ENCODE measurements at places on chromosomes 1 and 21.
A peak's percentile ranks its signal among the peaks of the same experiment; 100 is the strongest.

DNA sequence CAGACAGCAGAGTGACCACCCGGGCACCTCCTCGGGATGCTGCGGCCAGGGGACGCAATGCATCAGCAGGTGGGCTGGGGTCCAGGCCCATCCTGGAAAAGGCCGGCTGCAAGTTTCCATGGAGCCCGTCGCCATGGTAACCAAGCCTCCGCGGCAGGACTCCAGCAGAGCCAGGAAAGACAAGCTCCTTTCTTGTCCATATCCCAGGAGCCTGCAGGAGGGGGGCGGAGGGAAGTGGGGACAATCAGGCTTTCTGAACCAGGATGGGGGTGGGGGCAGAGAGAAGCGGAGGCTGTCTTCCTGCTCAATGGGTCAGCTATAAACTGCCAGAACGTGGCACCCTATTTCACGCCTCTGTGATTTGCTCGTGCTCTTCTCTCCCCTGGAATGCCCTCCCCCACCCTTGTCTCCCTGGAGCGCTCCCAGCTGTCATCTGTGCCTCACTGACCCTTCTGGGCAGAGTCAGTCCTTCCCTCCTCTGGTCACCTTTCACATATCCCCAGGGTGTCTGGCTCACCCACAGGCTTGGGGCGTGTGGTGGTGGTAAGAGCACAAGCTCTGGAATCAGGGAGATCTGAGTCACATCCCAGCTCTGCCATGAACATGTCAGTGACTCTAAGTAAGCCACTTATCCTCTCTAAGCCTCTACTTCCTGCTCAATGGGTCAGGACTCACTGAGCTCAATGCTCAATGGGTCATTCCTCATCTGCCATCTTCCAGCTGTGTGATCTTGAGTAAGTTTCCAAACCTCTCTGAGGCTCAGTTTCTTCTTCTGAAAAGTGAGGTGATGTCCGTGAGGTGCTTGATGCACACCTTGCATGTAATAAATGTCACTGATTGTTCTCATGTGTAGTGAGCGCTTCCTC lies 58.9 kb upstream of the LAPTM5 start:
- no peak for DNase-seq

GRCh38 chr1:13766592-13767564 lies 66.9 kb downstream of the PRDM2 start:
- DNase-seq = no peak

GRCh38 chr1:24201941-24202440 lies 14.9 kb upstream of the IFNLR1 start:
- no peak for DNase-seq

GRCh38 chr1:62012836-62013235 lies 181.8 kb upstream of the L1TD1 start:
- no peak for DNase-seq

DNA sequence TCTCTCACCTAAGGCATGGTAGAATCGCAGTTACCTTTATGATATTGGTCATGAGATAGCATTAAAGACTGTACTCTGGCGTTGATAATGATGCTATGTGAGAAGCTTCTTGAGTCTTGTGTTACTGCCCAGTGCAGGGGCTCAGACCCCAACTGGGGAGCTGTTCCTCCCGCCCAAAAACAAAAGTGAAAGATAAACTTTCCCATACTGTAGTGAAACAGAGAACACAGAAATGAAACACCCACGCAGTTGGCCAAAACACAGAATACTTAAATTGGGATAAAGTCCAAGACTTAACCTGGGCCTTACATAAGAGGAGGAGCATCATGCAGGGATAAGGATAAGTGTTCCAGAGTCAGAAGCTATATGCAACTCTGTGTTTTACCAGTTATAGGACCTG lies 130.6 kb downstream of the HHIPL2 start:
- DNase-seq = no peak

DNA sequence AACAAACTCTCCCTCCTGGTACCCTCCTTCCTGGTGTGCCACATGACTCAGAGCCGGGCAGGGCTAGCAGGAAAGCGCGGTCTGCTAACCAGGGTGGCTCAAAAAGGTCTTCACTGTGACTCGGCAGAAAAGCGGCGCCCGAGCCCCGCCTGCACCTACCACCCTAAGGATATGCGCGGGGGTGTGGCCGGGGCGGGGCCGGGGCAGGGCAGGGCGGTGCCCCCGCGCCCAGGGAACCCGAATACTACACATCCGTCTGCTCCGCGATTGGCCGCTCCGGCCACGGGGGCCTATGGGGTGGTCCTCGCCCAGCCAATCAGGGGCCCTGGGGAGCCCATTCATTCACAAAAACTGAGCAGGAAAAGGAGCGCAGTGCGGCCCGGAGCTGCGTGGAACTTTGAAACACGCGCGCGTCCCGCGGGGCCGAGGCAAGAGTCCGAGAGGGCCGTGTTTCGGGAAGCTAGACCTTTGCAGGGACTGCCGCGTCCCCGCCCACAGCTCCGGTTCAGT lies 1.7 kb downstream of the LRP8 start:
- peak; percentile 90 for DNase-seq

DNA sequence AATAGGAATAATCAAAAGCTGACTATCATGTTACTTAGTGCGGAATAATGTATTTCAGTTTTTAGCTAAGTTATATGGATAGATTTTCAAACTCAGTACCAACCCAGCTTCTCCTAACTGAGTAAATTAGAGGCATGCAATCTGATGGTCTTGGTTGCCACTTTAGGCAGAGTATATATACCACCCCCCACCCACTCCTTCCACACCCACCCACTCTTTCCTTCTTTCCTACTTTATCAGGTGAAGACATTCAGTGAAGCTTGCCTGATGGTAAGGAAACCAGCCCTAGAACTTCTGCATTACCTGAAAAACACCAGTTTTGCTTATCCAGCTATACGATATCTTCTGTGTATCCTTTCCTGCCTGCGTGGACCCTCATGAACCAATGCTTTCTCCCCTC lies 36.3 kb downstream of the DAP3 start:
- no peak for DNase-seq

DNA sequence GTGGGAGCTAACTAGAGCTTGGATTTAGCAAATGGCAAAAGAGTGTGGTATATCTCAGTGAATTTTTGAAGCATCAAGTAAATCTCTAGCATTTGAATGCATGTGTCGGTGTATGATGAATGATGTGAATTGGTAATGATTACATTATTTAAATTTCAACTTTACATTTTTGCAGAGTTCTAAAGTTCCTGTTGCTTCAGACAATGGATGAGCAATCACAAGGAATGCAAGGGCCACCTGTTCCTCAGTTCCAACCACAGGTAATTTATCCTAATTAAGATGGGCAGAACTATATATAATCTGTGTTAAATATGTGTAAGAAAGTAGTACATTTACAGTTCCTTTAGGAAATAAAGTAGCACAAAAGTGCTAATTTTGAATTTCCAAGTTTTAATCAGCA lies 75.6 kb downstream of the NEK7 start:
- DNase-seq = no peak

DNA sequence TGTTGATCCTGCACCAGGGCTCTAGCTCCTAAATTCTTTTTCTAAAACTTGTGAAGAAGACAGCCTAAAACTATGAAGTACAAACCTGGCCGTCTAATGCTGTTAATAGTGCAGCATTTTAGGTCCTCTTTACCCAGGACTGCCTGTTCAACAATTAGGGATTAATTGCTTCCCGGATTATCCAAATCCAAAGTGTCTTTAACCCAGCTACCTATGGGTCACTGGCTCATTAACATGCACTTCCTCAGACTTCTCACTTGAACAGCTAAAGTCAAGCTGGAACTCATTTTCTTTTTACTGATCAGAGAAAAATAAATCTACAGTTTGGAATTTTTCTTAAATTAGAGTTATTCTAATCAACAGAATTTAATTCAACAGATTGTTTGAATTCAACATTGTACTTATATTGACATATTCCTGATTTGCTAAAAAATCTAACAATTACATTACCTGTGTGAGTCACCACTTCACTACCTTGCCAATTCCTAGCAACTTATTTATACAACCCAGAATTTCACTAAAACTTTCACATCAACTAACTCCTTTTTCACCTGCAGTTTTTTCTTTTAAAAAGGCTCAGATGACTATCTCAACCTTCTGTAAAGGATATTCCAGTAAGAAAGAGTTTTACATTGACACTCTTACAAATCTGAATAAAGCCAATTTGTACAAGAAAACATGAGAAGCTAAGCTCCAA lies 3.3 kb downstream of the HNRNPU start:
- DNase-seq = no peak

- DNase-seq = no peak
Measured at GRCh38 chr1:67749844-67750690, 65.1 kb downstream of the GADD45A start.

- no peak for DNase-seq
Measured at GRCh38 chr21:38329162-38329561, 72.4 kb downstream of the KCNJ15 start.

DNA sequence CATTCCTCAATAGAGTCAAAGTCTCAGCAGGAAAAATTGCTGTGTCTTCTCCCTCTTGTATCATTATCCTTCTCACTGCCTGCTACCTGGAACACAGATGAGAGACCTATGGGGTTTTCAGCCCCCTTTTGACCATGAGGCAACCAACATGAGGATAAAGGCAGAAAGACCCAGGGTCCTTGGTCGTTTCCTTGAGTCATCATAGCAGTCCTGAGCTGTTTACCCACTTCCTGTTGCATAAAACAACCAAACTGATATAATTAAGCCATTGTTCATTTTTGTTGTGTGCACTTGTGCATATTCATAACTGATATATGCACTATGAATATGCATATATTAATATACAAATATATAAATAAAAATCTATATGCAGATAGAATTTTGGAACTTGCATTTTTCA lies 188.3 kb upstream of the MAP1LC3C start:
- no peak for DNase-seq

GRCh38 chr1:117534995-117535467 lies 70.8 kb upstream of the TENT5C start:
- no peak for DNase-seq

DNA sequence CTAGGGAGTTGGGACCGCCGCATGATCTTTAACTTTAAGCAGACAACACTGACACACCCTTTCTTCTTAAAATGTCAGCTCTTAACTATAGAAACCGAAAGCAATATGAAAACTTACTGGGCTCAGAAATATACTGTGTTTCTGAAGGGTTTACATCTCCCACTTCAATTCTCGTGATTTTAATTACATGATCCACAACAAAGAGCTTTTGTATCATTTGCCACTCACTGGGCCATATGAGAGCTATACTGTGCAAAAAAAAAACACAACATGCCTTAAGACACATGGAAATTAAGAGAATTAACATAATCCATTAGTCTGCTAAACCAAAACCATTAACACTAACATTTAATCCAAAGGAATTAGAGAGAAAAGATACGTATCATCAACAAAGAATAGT lies 35.0 kb upstream of the RAP1GAP start:
- DNase-seq = no peak

GRCh38 chr1:231896806-231897205 lies 270.2 kb downstream of the DISC1 start:
- DNase-seq = no peak

DNA sequence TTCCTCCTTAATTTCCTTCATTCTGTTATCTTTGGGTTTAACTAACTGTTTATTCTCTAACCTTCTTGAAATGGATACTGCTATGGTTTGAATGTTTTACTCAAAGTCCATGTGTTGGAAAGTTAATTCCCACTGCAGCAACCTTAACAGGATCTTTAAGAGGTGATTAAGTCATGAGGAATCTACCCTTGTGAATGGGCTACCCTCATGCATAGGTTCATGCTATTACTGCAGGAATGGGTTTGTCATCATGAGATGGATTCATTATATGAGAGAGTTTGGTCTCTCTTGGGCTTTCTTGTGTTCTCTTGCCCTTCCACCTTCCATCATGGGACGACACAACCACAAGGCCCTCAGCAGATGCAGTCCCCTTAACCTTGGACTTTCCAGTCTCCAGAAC lies 516.9 kb downstream of the ADGRL2 start:
- no peak for DNase-seq

- DNase-seq = no peak
Measured at GRCh38 chr1:23178950-23179349, 10.3 kb upstream of the LUZP1 start.

DNA sequence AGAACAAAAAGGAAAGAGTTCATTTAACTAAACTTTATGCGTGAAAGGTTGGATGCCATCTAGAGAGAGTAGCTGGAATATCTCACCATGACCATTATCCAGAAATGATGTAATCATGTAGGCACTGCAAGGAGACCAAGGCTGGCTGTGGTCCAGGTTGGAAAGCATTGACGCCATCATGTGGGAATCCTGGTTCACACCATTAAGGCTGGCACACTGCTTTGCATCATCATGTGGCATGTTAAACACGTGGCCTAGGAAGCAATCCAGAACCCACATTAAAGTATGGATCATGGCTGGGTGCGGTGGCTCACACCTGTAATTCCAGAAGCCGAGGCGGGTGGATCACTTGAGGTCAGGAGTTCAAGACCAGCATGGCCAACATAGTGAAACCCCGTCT lies 4.3 kb downstream of the ADAMTS1 start:
- no peak for DNase-seq

- DNase-seq = no peak
Measured at GRCh38 chr1:62686822-62687221, 1.4 kb downstream of the DOCK7 start.

GRCh38 chr1:204261266-204261665 lies 47.5 kb upstream of the GOLT1A start:
- no peak for DNase-seq

DNA sequence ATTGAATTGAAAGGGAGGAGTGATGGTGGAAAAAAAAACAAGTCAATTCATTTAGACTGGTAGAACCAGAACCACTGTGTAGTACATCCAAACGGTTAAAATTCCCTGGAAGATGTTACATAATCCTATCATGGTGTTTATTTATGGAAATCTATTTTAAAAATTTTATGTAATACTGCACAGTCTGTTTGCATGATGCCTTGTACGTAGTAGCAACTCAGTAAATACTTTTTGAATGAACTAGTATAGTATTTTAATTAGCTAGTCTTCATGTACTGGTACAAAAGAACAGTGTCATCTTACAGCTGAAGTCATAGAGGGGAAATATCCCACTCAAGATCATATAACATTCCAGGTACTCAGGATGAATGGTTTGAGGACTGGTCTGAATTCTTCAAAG lies 27.0 kb upstream of the IER5 start:
- no peak for DNase-seq

DNA sequence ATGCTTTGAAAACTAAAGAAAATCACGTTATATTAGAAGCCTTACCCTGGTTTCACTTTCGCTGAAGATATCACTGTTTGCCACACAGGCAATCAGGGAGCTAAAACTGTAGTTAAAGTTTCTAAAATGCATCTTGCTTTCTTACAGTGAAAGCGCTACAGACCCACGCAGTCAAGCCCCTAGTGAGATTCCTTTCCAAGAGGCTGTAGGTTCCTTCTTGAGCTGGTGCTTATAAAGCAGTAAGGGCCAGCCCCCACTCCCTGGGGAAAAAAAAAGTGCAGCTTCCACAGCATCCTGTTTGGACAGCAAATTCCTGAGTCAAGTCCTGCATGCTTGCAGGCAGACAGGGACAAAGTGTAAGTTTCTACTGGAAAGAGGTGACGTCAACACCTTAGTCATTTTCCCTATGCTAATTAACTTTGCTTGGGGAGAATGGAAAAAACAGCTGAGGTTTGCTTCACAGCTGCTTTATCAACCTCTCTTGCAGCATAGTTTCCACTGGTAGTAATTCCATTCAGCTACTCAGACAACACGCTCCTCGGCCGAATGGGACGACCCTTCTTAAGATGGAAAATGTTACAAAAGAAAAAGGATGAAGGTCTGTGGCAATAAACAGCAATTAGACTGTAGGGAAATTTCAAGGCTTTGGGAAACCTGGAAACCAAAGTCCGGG lies 14.7 kb upstream of the KCNE1 start:
- no peak for DNase-seq
